Suprapubic skin (tissue), 4 donors: ENCODE measurements at places on chromosomes 16 and 17.
A peak's percentile ranks its signal among the peaks of the same experiment; 100 is the strongest.

DNA sequence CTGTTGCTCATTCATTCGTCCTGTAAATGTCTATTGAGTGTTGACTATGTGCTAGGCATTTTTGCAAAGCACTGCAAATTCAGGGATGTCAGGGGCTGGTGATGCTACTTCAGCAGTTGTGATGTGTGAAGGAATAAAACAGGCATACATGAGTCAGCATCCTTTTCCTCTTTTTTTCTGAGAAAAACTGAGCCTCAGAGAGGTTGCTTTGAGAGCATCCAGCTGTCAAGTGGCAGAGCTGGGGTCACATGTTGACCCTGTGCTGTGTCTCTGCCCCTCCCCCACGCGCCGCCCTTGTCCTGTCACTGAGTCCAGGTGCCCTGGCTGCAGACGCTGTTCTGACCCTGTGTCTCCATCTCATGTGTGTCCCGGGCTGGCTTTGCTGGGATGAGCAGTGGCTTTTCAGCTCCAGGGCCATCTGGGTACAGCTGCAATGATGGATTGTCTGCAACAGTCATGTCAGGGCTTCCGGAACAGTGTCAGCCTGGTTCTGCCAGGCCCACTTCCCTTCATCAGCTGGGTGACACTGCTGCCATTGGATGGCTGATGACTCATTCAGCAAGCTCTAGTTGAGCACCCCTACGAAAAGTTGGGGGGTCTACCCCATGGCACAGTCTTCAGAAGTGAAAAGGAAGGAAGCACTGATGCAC lies 14.9 kb downstream of the SEC14L5 start:
- DNase-seq: no peak

DNA sequence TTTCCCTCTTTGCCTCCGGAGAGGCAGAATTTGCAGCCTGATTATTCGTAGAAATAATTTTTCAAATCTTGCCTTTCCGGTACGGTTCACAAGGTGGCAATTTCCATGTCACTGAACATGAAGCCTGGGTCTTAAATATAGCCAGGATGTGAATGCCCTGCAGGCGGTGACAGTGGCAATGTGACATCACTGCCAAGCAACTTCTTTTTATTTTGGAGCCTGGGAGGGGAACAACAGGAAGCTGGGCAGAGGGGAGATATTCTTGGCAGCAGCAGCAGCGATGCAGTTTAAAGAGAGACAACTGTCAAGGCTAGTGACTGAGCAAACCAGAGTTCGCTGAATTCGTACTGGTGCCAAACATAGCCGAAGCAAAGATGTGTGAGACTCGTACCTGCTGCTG lies 171.1 kb downstream of the SNX29 start:
- no peak for DNase-seq

- no peak for DNase-seq
These were observed 393 bp upstream of the PSMB10 start for GRCh38 chr16:67936880-67937605.

GRCh38 chr17:83203472-83204221 lies 124.2 kb downstream of the METRNL start:
- peak; percentile 74 for DNase-seq

- no peak for DNase-seq
These were observed 95.0 kb upstream of the RCVRN start for GRCh38 chr17:9999919-10000695.

DNA sequence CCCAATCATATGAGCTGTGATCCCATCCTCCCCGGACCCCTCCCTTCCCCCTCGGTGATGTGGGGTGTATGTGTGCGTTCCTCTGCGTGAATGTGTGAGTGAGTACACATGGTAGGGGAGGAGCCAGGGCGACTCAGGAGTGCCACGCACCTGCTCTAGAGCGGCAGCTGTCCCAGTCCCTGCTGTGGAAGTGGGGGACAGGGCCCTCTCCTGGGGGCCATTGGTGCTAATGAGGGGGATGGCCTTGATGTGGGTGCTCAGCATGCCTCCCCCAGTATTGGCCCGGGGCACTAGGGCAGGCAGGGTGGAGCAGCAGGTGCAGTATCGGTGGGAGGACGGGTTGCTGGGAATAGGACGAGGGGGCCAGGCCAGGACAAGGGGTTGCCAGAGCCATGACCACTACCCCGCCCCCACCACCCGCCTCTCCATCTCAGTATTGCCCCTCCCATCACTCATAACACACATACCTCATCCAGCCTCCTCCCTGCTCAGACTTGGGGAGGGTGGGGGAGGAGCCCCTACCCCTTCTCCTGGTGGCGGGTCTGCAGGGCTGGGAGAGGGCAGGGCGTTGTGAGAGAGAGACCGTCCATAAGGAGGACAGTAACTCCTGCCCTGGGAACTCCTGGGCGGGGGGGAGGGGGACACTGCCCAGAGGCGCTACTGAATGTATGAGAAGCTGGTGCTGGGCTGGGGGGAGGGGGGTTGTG lies 8.5 kb downstream of the NR1D1 start:
- DNase-seq: no peak

GRCh38 chr17:42985225-42985624 lies 4.9 kb downstream of the RUNDC1 start:
- DNase-seq: no peak

- DNase-seq: no peak
These were observed 56.3 kb upstream of the TRAP1 start for GRCh38 chr16:3773663-3774062.

DNA sequence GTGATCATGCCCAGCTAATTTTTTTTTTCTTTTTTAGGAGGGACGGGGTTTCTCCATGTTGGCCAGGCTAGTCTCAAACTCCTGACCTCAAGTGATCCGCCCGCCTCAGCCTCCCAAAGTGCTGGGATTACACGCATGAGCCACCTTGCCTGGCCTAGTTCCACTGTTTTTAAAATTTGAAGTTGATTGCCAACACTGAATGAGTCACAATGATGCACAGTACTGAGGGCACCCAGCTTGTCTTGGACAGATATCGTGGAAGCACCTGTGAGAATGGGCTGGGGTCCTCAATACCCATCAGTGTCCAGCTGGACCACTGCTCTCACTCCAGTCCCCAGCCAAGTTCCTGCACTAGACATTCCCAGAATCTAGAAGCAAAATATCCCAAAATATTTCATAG lies 2.5 kb downstream of the KNOP1 start:
- no peak for DNase-seq

- DNase-seq: peak; percentile 92
These were observed at the start of gene METRN for GRCh38 chr16:714558-715476. Gene METRN, plus strand, starts transcription at chr16:715118. Its CDS starts 172 bp downstream, at chr16:715290.

- no peak for DNase-seq
These were observed 24.2 kb downstream of the FAM20A start for GRCh38 chr17:68576811-68577496.

DNA sequence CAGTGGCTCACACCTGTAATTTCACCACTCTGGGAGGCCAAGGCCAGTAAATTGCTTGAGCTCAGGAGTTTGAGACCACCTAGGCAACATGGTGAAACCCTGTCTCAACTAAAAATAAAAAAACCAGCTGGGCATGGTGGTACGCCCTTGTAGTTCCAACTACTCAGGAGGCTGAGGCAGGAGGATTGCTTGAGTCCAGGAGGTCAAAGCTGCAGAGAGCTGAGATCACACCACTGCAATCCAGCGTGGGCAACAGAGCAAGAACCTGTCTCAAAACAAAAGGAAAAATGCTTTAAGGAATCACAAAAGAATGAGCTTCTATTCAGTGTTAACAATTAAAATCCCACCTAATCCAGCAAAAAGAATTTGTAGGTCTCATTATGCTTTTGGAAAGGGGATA lies 5.9 kb downstream of the PRR11 start:
- DNase-seq: no peak

DNA sequence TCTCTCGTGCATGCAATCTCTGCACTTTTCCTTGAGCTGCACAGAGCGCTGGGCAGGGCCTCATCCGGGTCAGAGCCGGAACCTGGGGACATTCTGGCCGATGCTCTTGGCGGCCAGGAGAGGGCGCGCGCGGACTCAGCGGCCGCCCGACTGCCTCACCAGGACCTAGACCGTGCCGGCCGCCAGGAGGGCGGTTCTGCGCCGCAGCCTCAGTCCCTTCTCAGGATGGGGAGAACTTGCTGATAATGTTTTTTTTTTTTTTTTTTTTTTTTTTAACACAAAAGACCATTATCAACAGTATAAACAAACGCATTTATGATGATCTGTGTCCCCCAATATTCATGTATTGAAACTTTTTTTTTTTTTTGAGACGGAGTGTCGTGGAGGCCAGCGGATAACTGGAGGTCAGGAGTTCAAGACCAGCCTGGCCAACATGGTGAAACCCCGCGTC lies 8.1 kb upstream of the FLYWCH2 start:
- peak; percentile 79 for DNase-seq

- no peak for DNase-seq
These were observed 188.6 kb downstream of the C16orf78 start for GRCh38 chr16:49562228-49562627.

- DNase-seq: peak; percentile 13
These were observed 4.4 kb downstream of the GABARAPL2 start for GRCh38 chr16:75570396-75571065.

DNA sequence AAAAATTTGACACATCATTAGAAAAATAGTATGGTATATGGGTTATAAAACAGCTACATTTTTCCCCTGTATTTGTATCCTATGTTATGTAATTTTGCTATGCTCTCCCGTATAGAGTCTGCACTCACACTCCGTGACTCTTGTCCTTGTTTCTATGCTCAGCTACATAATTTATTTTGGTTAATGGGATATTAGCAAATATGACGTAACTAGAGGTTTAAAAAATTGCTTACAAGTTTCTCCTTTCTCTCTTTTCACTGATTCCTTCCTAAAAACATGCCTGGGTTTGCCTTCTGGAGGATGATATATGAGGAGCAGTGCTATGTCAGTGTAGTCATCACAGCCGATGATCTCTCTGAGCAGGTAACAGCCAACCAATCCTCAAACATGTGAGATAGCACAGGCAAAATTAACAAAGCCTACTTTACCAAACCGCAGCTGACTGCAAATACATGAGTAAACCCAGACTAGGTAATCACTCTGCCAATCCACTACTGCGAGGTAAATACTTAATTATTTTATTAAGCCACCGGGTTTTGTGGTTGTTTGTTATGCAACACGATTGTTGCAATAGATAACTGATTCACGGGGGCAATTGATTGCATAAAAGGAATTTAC lies 126.9 kb downstream of the KIF2B start:
- DNase-seq: no peak

- DNase-seq: peak; percentile 38
These were observed 25.4 kb downstream of the PELP1 start for GRCh38 chr17:4678448-4679026.

DNA sequence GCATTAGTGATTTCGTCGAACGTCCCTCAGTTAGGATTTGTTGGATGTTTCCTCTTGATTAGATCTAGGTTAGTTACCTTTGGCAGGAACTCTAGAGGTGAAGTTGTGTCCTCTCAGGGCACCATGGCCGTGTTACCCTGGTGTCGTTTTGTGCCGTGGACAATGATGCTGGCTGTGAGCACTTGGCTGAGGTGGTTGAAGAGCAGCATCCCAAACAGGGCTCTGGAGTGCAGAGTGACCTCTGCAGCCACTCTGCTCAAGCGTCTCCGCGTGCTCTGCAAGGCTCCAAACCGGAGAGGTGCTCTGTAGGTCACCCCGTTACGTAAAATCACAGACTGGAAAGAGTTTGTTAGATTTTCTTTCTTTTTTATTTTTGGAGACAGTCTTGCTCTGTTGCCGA lies 33.0 kb downstream of the FOXK2 start:
- no peak for DNase-seq

- no peak for DNase-seq
These were observed 13.9 kb downstream of the CYB5D2 start for GRCh38 chr17:4156750-4157381.

- no peak for DNase-seq
These were observed 174.1 kb downstream of the WSCD1 start for GRCh38 chr17:6244253-6244652.

DNA sequence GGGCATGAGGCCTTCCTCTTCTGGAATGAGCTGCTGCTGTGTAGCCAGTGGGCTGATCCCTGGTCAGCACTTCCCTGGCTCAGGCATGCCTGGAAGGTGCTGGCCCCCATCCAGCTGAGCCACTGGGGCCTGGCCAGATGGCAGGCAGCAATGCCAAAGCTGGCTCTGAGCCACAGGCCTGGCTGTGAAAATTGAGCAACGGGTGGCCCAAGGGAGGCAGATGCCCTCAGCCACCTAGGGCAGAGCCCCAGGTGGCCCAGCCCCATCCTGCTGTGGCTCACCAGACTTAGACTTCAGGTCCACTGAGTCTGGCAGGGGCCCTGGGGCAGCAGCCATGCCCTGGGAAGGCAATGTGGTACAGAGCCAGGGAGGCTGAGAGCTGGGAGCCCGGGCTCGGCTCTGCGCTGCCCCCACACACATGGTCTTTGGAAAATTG lies 8.5 kb upstream of the CRHR1 start:
- no peak for DNase-seq

DNA sequence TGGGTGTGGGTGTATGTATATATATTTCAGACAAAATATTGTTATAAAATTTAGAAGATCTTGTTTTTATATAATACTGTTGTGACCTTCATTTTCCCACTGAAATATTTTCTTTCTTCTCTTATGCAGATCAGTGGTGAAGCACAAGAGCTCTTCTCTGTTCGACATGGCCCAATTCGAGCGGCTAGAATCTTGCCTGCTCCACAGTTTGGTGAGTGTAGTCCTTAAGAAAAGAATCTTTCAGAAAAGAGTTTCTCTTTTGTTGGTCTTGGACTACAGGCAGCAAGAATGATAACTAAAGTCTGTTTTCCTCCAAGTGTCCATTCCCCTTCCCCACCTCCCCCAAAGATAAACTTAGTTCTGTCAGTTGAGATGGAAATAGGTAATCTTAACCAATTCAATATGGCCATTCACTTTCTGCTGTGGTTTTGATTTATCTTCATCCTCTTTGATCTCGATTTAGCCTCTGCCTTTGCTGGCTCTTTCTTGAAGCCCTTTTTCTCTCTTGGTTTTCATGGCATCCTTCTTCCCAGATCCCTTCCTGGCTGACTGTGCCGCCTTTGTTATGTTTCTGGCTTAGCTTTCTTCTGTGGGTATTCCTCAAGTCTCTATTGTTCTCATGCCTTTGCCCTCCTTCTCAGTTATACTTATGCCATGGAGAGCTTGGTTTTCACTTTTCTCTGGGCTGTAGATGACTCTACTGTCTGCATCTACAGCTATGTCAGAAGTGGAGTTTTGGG lies 69.6 kb downstream of the BCAS3 start:
- DNase-seq: no peak

GRCh38 chr16:96935-97381 lies 18.9 kb downstream of the MPG start:
- peak; percentile 95 for DNase-seq

GRCh38 chr17:6577686-6578263 lies 21.4 kb upstream of the PITPNM3 start:
- no peak for DNase-seq

DNA sequence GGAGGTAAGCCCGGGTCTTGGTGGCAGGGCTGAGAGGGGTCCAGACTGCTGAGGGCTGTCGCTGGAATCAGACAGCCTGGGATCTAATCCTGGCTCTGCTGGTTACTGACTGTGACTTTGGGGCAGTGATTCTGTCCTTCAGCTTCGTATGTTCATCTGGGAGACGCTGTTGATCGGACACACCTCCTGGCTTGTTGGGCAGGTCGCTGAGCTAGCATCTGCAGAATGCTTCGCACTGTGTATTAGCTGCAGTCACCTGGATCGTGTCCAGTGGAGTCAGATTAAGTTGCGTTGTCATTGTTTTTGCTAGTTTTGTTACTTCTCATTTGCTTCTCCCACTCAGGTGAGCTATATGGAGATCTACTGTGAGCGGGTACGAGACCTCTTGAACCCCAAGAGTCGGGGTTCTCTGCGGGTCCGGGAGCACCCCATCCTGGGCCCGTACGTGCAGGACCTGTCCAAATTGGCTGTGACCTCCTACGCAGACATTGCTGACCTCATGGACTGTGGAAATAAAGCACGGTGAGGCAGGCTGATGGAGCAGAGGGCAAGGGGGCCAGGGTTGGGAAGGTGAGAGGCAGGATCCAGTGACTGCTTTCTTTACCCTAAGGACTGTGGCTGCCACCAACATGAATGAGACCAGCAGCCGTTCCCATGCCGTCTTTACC lies 4.5 kb downstream of the KIF1C start:
- DNase-seq: no peak
